ENCODE measurements at places on chromosomes 16 and 17.

DNA sequence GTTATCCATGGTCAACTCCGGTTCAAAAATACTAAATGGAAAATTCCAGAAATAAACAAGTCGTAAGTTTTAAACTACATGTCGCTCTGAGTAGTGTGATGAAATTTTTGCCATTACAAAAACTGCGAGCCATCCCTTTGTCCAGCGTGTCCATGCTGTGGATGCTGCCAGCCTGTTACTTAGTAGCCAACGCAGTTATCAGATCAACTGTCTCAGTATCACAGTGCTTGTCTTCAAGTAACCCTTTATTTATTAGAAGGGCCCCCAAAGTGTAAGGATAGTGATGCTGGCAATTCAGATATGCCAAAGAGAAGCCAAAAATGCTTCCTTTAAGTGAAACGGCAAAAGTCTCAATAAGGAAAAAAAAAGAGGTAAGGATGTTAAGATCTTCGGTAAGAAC, 23.9 kb downstream of the SNN start:
- DNase-seq = no peak

GRCh38 chr16:64225036-64225435, 896.8 kb downstream of the CDH11 start:
- DNase-seq = no peak

DNA sequence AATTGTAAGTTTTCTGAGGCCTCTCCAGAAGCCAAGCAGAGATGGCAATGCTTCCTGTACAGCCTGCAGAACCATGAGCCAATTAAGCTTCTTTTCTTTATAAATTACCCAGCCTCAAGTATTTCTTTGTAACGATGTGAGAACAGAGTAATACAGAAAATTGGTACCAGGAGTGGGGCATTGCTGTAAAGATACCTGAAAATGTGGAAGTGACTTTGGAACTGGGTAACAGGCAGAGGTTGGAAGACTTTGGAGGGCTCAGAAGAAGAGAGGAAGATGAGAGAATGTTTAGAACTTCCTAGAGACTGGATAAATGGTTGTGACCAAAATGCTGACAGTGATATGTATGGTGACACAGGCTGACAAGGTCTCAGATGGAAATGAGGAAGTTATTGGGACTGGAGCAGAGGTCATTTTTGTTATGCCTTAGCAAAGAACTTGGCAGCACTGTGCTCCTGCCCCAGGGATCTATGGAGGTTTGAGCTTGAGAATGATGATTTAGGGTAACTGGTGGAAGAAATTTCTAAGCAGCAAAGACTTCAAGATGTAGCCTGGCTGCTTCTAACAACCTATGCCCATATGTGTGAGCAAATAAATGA, 23.1 kb downstream of the PRDM7 start:
- no peak for DNase-seq

DNA sequence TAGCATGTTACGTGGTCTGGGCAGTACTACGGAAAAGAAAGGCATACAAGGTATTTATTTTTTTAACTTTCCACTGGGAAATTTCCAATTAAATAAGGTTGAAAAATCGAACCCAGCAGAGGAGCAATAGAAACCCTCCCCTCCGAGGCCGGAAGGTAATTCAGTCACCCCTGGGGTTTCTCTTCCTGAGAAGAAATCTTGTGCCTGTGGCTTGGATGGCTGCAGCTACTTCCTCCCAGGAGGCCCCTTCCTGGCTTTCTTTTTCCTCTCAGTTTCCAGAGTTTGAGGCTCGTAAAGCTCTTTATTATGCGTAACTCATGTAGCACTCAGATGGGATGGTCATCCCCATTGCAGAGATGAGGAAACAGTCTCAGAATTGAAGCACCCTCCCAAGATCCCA, 140.3 kb downstream of the ASIC2 start:
- DNase-seq = no peak

DNA sequence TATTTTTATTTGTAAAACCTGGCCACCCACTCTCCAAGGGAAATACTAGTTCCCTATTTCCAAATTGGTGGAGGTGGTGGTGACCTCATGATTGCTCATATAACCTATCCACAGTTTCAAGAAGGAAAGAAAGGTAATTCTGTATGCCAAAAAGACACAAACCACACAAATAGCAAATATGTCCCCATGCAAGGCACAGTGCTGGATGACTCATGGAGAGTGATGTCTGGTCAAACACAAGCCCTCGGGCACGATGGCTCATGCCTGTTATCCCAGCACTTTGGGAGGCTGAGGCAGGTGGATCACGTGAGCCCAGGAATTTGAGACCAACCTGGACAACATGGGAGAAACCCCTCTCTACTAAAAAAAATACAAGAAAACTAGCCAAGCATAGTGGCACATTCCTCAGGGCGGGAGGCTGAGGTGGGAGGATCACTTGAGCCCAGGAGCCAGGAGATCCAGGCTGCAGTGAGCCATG, 64.2 kb downstream of the GNA13 start:
- DNase-seq = no peak

DNA sequence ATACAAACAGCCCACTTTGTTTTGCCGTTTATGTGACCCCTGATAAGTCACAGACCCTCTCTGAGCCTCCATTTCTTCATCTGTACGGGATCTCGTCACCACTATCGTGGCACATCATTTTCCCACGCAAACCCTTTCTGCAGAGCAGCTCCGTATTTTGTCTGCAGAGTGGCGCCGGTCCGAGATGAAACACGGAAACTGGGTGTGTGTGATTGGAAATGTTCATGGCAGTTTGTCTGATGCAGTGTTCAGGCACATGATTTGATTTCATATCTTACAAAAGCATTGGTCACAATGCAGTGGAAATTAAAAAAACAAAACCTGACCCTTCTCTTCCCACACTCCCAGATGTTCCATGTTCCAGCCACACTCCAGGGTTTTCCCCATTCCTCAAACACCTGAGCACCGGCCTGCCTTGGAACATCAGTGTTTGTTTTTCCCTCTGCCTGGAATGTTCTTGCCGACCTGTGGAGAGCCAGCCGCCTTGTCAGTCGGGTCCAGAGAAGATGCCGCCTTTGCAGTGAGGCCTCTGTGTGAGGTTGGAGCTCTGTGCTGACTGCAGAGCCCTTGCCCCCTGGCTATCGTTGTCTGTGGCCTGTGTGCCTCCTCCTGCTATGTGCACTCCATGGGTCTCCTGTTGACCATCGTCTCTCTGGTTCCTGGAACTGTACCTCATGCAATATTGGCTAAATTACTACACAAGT, 39.2 kb downstream of the NT5M start:
- peak; percentile 32 for DNase-seq

DNA sequence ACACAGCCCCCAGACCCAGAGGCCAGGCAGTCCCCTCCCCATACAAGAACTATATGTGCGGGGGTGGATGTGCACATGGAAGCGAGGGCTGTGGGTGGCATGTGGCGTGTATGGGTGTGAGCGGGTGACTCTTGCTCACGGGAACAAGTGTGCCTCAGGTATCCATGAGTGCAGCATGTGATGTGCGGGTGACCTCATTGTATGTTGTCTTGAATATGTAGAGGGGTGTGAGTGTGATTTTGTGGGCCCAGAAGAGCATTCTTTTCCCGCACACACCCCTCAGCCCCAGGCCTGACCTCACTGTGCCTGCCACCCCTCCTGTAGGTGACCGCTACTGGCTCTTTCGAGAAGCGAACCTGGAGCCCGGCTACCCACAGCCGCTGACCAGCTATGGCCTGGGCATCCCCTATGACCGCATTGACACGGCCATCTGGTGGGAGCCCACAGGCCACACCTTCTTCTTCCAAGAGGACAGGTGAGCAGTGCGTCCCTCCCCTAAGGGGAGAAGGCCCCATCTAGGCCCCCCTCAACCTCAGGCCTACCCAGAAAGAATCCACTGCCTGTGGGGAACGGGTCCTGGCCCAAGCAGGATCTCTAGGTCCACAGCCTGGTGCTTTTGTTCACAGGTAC, 17.4 kb downstream of the MMP15 start:
- peak; percentile 31 for DNase-seq

DNA sequence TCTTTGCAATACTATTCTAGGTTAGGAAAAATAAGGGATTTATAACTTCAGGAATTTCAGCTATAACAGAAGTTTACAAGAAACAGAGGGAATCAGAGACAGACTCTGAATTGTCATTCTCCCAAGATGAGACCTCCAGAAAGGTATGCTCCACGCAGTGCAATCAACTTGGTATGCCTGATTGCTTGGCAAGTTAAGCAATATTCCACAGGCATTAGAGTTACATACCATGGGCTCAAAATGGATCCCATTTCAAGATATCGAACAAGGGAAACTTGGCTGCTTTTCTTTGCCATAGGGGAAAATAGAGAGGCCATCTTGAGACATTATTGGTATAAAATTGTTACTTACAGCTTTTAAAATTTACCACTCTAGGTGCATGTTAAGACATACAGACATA, 615.6 kb upstream of the SOX9 start:
- DNase-seq = no peak

DNA sequence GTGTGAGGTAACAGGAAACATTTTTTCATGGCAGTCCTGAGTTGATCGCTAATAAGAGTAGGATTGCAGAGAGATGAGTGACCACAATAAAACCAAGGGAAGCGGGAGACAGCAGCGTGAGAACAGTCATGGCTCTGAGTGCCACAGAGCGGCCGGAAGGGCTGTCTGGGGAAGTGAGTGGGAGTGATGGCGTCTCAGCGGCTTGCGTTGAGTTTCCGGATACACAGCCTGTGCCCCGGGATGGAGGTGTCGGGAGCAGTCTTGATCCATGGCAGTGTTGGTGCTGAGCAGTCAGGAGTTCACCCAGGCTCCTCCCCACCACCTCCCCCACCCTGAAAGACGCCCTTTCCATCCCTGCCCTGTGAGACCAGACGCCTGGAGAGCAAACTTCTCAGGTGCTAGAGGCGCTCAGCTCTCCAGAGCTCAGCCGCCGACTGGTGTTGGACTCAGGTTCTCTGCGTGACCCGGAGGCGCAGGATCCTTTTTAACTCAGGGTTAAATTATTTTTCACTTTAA, 59.8 kb downstream of the BANP start:
- DNase-seq = no peak

GRCh38 chr16:72877374-72878028, 170.4 kb downstream of the ZFHX3 start:
- no peak for DNase-seq

- no peak for DNase-seq
These were observed 3.8 kb downstream of the EVPLL start for GRCh38 chr17:18381158-18381952.

DNA sequence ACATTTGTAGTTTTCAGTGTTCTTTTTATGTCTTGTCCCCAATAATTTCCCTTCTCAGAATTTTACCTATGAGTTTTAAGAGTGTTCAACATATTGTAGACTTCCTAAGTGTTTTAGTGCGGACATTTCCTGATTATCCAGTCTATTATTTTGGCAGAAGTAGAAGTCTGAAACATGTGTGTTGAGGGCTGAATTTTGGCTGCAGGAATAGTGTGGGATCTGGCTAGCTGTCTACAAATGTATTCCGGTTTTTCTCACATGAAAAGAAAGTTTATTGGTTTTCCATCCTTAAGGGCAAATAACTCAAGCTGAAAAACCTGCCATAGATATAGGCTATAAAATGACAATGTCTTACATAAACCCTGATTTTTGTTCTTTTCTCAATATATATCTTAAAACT, 33.0 kb upstream of the CA10 start:
- no peak for DNase-seq

DNA sequence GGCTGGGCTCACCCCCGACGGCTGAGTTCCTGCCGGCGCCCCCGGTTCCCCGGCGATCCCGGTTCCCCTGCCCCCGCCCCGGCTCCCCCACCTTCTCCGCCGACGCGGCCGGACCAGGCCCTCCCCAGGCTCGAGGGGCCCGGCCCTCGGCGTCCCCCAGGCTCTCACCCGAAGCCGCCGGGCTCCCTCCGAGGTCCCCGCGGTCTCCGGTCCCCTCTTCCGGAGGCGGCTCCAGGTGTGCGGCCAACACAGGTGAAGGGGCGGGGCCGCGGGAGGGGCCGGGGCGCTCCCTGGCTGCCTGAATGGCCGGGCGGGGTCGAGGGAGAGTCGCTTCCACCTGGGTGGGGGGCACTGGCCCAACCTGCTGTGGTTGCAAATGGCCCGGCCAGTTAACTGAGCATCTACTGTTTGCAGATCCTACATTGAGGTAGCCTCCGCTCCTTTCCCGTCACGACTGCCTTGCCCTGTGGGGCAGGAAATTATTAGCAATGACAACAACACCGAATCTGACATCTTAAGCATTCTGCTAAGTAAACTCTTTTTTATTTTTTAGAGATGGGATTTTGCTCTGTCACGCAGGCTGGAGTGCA, at the start of gene BICDL2:
Gene BICDL2 (minus strand): TSS at position 219 of the 590 bp plus-strand sequence. CDS start 1,448 bp downstream, outside the sequence.
- DNase-seq = no peak

- no peak for DNase-seq
These were observed 8.5 kb downstream of the HS3ST6 start for GRCh38 chr16:1909561-1910231.

DNA sequence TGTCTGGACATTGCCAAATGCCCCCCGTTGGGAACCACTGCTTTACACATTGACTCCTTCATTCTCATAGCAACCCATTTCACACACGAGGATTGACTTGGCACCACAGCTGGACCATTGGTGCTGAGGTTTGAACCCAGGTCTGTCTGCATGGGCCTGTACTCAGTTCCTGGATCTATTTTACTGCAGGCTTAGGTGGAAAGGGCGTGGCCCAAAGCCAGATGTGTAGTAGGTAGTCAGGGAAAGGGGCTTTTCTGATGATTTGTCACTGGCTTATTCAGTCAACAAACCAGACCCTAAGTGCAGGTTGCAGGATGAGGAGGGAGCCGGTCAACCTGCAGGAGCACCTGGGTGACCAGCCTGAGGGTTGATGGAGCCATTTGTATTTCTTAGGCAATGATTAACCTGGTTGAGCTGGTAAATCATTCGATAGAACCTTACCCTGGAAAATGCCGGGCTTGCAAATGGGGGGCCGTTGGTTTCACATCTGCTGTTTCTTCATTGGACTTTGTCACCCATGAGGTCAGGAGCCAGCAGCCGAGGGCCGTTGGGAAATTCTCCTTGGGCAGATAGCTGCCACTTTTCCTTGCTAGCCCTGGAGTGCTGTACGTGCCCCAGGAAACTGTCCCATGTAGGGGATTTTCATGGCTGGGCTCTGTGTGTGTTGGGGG, 104.4 kb downstream of the CMIP start:
- no peak for DNase-seq

DNA sequence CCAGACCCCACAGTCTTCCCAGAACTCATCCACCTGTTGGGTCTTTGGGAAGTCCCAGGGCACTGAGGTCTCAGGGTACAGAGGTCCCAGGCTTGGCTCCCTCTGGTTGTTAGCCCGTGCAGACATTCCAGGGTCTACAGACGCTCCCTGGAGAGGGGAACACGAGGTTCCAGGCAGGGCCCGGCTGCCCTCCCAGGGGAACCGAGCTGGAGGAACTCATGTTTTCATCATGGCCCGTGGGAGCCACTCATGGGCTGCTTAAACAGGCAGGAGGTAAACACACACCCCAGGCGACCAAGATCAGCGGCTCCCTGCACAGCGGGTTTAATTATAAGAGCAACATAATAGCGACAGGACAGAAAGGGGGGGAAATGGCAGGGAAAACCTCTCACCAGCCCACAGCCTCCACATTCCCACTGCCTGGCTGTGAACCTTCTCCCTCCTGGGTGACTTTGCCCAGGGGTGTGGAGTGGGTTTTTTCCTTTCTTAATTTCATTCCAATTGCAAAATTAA, 36.5 kb downstream of the TRARG1 start:
- peak; percentile 69 for DNase-seq

GRCh38 chr16:19574615-19575014, 19.1 kb downstream of the VPS35L start:
- no peak for DNase-seq
